ENCODE measurements at places on chromosomes 2 and 18. TPM values are rescaled to one million over a fixed set of nuclear protein-coding genes. Genes with fewer than 3 reads are reported as not detected.

Gene PCARE
- not detected for total RNA-seq

- DNase-seq: no peak
These were observed 263.0 kb downstream of the LPIN1 start for GRCh38 chr2:12009323-12009905.

DNA sequence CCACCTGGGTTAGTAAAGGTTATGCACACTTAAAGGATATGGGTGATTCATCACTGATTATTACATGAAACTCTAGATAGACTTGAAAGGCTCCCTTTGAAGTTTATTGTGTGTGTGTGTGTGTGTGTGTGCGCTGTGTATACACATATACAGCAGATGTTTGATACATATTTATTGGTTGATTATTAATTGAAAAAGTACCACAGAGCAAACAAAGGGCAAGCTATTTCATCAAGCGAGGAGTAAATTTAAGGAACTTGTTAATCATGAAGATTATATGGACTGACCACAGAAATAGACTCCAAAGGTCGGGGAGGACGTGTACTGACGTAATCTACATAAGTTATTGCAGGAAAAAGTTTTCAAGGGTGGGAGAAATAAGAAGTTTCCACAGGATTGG lies 617.4 kb upstream of the POU3F3 start:
- no peak for DNase-seq

Gene KIF5C
- total RNA-seq: 8.1 TPM

Gene CABLES1
- not detected for total RNA-seq

Gene CD302
- total RNA-seq: 1.0 TPM

Gene ANKRD36
- total RNA-seq: 67.0 TPM

Gene FN1
- total RNA-seq: 0.61 TPM

DNA sequence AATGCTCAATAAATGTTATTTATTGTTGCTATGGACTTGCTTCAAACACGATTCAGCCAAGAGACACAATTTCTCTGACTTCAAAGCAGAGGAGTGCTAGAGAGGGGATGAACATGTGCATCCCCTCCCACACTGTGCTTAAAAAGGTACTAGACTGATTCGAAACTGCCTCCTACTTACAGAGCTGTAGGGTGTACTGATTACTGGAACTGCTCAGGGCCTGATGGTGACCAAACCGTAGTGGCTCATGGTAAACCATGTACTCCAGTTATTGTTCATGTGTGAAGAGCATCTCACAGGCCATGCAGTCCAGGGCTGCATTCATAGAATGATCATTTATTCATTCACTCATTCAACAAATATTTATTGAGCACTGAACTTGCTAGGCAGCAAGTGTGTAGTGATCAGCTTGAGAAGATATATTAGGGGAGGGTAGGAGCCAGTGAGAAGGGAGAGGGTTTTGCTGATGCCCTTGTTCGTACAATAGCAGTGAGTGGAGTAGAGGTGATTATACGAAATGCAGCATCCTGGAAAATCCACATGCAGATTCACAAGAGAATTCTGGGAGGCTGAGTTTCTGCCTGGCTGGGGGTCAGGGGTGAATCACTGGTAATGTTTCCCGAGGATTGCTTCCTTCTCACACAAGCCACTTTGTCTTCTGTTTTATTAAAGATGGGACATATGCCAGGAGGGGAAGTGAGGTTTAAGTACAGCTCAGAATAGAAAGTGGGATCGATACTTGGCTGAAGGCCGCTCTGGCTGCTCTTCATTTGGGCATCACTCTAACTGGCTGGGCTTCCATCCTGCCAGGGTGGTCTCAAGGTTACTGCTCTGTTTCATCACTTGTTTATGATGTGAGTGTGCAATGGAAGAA lies 245.4 kb downstream of the RAD51AP2 start:
- no peak for DNase-seq

Gene TXNDC2
- total RNA-seq: not detected

GRCh38 chr18:57803103-57803969 lies at the start of gene ATP8B1:
Gene ATP8B1, minus strand, starts transcription at chr18:57803315. Its CDS starts 71,508 bp downstream, at chr18:57731807.
- DNase-seq: no peak

DNA sequence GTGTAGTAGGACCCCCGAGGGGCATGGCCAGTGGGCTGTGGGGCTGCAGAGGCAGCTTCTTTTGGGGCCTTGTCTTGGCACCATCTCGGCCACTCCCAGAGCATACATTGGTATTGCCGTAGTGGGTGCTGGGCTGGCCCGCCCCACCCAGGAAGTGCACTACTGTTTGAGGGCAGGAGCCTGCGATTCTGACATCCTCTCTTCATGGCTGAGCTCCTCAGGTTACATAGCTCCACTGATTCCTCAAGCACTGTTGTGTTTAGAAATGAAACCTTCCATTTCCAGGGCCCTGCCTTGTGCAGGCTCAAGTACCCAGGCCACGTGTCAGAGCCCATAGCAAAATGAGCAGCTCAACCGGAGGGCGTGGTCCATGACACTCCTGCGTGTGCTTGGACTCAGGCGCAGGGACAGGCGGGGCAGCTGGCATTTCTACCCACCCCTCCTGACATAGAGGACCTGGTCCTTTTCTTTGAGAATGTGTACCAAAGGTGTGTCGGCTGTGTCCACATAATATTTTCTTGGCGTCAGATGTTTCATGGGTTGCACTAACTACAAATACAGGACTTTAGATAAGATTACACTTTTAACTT lies 67.9 kb downstream of the DGKD start:
- DNase-seq: peak; percentile 55

DNA sequence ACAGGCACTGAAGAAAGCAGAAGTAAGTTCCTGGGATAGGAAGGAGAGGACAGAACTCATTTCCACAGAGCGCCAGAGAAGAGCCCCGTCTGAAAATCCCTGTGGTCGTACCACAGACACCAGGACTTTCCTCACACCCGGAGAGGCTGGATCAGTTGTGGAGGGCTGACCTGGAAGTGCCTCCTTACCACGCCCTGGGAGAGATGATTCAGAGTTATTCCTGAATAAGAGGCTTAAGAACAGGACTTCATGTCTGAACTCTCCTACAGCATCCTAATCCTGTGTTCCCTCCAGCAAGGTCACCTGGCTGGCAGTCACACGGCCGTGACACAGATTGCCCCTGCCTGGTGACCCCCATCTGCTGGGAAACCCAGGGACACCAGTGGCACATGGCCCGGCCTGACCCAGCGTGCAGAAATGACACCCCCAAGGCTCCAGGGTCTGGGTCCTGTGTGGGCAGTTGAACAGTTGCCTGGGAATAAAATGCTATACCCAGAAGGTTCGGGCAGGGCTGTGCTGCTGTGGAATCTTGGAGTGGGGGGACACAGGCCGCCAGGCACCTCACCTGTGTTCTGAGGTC lies 105.9 kb downstream of the PXDN start:
- no peak for DNase-seq

- no peak for DNase-seq
These were observed 72.2 kb upstream of the TMEM17 start for GRCh38 chr2:62577994-62578781.

GRCh38 chr18:27699137-27699536 lies 477.8 kb downstream of the CDH2 start:
- DNase-seq: no peak

DNA sequence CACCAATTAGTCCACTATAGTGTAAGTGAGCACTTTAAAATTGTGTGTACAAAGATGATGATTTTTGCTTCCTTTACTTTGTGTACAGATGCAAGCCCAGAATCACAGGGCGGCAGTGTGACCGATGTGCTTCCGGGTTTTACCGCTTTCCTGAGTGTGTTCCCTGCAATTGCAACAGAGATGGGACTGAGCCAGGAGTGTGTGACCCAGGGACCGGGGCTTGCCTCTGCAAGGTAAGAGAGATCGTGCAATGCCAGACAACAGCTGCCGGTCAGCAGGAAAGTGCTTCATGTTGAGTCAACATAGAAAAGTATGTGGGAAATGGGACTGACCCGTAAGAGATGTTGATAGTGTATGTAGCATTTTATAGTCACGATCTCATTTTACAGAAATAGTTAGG lies 156.8 kb upstream of the TTC39C start:
- DNase-seq: no peak

- DNase-seq: no peak
These were observed 37.6 kb upstream of the TAF1B start for GRCh38 chr2:9805435-9806297.

- no peak for DNase-seq
These were observed 176.6 kb downstream of the SH3RF3 start for GRCh38 chr2:109305490-109306167.

DNA sequence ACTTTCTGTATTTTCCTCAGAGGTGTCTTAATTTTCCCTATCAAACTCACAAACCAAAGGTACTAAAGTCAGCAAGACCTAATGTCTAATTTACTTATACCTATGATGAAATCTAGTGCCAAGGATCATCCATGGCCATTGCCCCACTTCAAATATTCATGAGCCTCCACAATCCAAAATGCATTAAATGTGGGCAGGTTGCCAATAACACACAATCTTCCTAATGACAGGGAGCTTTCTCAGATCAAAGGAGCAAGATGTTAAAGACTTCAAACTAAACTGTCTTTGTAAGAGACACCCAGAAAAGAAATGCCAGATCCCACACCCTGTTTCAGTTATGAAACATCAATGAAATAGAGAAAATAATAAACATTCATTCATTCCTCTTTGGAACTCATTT lies 143.2 kb downstream of the TMEFF2 start:
- no peak for DNase-seq

Gene TDRD15
- not detected for total RNA-seq

- no peak for DNase-seq
These were observed 36.6 kb upstream of the MRPL19 start for GRCh38 chr2:75609937-75610508.

GRCh38 chr18:76592981-76593381 lies 97.9 kb upstream of the ZNF516 start:
- no peak for DNase-seq

Gene UNC80
- not detected for total RNA-seq

GRCh38 chr2:28381225-28382180 lies 11.2 kb upstream of the FOSL2 start:
- DNase-seq: no peak

DNA sequence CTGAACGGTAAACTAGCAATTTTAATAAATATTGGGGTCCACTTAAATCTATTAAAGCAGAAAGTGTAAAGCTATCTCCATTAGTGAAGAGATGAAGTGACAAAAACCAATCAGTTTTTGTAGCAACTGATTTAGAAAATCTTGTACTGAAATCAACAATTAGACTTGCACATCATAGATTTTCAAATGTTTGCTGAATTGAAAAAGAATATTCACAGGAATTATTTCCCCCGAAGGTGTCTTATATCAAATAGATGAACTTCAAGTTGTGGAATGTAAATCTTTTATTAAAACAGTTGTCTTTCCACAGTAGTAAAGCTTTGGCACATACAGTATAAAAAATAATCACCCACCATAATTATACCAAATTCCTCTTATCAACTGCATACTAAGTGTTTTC lies 48.7 kb downstream of the ATIC start:
- no peak for DNase-seq

GRCh38 chr2:215511454-215512346 lies 75.8 kb upstream of the FN1 start:
- DNase-seq: no peak

Gene ST3GAL5
- total RNA-seq: 76.7 TPM

- DNase-seq: no peak
These were observed 3.4 kb upstream of the SPATS2L start for GRCh38 chr2:200302940-200303727.

Gene ESPNL
- not detected for total RNA-seq

- DNase-seq: no peak
These were observed 12.9 kb upstream of the TFPI start for GRCh38 chr2:187567126-187567525.

GRCh38 chr2:31266804-31267203 lies 32.9 kb downstream of the EHD3 start:
- no peak for DNase-seq

Measured in CD4-positive, alpha-beta T cell (primary cell).